Thoracic aorta (tissue), 2 donors: ENCODE measurements at places on chromosomes 13 and 19. TPM values are rescaled to one million over a fixed set of nuclear protein-coding genes. Genes with fewer than 3 reads are reported as not detected.

DNA sequence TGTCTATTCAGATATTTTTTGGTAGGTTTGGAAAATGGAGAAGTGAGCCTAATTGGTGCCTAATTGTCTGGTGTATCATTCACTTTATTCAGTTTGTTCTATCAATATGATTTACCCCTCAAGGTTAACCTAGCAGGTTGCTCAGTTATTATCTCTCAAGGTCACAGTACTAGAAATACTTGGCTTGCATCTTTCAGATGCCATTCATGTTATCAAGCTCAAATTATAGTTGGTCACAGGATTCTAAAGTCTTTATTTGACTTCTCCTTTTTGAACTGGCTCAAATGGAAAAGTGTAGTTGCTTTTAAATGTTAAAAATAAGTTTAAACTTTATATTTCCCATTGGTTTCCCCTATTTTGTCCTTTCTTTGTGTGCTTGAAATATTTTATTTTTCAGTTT, 2.6 kb downstream of the KCNRG start:
- H3K27me3 ChIP-seq, result no peaks in the 10 kb centered on the region
- H3K27ac ChIP-seq, result no peak overlapping the region
- no peak for DNase-seq
- H3K36me3 ChIP-seq, result peaks cover 9% of the 10 kb centered on the region
- no peak overlapping the region for H3K4me3 ChIP-seq

DNA sequence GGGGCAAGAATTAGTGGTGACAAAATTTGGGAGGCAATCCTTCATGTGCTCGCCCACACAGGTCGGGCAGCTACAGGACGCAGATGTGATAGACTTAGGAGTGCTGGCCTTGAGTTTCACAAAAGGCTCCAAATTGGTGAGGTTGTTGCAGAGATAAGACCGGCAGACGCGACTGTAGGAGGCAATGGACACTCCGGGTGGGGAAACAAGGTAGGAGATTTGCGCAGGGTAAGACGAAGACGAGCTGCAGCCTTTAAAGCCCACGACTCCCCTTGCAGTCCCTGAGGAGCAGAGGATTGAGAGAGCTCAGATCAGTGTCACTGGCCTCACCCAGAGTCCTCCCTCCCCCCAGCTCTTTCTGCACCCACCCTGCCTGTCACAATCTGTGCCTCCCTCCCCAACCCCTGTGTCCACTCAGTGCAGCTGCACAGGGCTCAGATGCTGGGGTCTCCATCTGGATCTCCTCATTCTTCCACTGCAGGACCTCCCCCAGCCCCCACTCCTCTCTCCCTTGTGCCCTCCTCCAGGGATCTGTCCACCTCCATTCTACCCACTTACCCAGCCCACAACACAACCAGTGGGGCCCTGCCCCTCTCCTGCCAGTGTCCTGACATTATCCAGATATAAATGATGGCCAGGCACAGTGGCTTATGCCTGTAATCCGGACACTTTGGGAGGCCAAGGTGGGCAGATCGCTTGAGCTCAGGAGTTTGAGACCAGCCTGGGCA, 6.3 kb downstream of the LYPD4 start:
- H3K27ac ChIP-seq, result no peak overlapping the region
- no peaks in the 10 kb centered on the region for H3K27me3 ChIP-seq
- no peaks in the 10 kb centered on the region for H3K36me3 ChIP-seq
- no peak for DNase-seq
- H3K4me3 ChIP-seq, result no peak overlapping the region

DNA sequence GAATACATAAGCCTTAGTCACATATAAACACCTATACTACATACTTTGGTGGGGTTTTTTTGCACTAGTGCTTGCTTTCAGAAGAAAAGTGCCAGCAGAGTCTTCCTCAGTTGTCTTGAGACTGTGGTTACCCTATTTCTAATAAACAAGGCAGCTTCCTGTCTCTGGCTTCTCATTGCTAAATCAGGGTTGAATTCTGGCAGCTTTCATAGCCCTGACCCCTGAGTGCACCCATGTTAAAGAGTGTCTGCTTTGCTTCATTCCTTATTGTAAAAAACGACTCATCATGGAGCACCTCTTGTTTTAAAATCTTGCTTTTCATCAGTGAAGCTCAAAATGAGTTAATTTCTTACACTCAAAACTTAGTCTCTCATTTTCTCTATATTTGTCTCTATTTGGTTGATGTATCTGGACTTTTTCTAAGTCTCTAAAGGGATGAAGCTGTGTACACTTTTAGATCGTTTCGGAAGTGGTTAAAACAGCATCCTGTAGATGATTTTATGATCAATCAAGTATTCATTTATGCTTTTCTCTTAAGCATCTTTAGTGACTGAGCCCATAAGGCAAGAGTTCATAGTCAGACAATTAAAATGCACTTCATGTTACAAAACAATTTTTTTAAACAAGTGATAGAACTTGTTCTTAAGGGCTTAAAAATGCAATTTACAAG, 72.1 kb downstream of the KLF12 start:
- no peaks in the 10 kb centered on the region for H3K36me3 ChIP-seq
- no peaks in the 10 kb centered on the region for H3K27me3 ChIP-seq
- DNase-seq, result no peak
- peak overlapping the region; percentile 75 for H3K27ac ChIP-seq

GSX1 gene
- total RNA-seq, result not detected

- no peaks in the 10 kb centered on the region for H3K27me3 ChIP-seq
- H3K4me1 ChIP-seq, result no peaks in the 10 kb centered on the region
- H3K27ac ChIP-seq, result no peak overlapping the region
- DNase-seq, result no peak
Observed at GRCh38 chr13:102729560-102730270, 34.9 kb upstream of the METTL21C start.

GAPDHS gene
- total RNA-seq, result not detected

GRCh38 chr19:44003461-44004009, 778 bp downstream of the ZNF230 start:
- DNase-seq, result no peak
- no peak overlapping the region for H3K27ac ChIP-seq
- H3K36me3 ChIP-seq, result peaks cover 19% of the 10 kb centered on the region
- H3K27me3 ChIP-seq, result no peaks in the 10 kb centered on the region
- peak overlapping the region; percentile 84 for H3K4me3 ChIP-seq

GRCh38 chr13:99974939-99975561, 3.5 kb upstream of the ZIC5 start:
- no peaks in the 10 kb centered on the region for H3K36me3 ChIP-seq
- no peak overlapping the region for H3K27ac ChIP-seq
- peaks cover 74% of the 10 kb centered on the region for H3K27me3 ChIP-seq
- no peak for DNase-seq
- no peak overlapping the region for H3K4me3 ChIP-seq

- DNase-seq, result no peak
- peaks cover 4% of the 10 kb centered on the region for H3K4me1 ChIP-seq
- H3K27ac ChIP-seq, result no peak overlapping the region
- no peaks in the 10 kb centered on the region for H3K36me3 ChIP-seq
- H3K27me3 ChIP-seq, result no peaks in the 10 kb centered on the region
Observed at GRCh38 chr13:75224053-75224742, 257.8 kb downstream of the TBC1D4 start.

- no peaks in the 10 kb centered on the region for H3K4me1 ChIP-seq
- H3K27me3 ChIP-seq, result no peaks in the 10 kb centered on the region
- DNase-seq, result no peak
- no peak overlapping the region for H3K27ac ChIP-seq
Observed at GRCh38 chr19:3544742-3545668, 6.0 kb downstream of the TEKTIP1 start.

DNA sequence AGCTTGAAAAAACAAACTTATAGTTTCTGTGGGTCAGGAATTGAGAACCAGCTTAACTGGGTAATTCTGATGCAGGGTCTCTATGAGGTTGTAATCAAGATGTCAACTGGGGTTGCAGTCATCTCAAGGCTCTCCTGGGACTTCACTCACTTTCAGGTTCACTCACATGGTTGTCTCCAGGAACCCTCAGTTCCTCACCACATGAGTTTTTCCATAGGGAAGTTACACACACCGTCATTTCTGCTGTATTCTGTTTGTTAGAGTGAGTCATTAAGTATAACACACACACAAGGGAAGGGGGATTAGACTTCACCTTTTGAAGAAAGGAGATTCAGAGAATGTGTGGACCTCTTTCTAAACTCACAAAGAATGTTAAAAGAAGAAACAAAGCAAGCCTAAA, 34.9 kb upstream of the MLNR start:
- H3K36me3 ChIP-seq, result peaks cover 15% of the 10 kb centered on the region
- no peak overlapping the region for H3K27ac ChIP-seq
- no peak overlapping the region for H3K4me3 ChIP-seq
- no peaks in the 10 kb centered on the region for H3K4me1 ChIP-seq

KLK7 gene
- total RNA-seq, result not detected

PCSK4 gene
- 0.56 TPM for total RNA-seq

DNA sequence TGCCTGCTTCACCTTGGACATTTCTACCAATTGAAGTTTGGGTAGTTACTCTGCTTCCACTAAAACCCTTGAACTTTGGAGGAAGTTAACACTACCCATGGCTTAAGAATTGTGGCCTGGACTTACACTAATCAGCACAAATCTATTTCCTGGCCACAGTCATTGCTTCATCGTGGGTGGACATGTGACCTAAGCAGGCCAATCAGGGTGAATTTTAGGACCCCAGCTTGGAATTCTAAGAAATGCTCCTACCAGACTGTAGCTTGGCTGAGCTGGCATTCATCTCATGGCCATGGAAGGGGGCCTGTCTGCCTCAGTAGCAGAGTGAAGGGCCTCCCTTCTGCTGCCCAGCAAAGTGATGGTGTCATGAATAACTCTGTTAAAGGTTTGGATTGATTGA, 58.3 kb upstream of the SLC15A1 start:
- H3K27ac ChIP-seq, result no peak overlapping the region
- H3K36me3 ChIP-seq, result no peaks in the 10 kb centered on the region
- no peaks in the 10 kb centered on the region for H3K4me1 ChIP-seq
- no peak overlapping the region for H3K4me3 ChIP-seq
- H3K27me3 ChIP-seq, result no peaks in the 10 kb centered on the region

ZFP82 gene
- total RNA-seq, result 4.2 TPM

DNA sequence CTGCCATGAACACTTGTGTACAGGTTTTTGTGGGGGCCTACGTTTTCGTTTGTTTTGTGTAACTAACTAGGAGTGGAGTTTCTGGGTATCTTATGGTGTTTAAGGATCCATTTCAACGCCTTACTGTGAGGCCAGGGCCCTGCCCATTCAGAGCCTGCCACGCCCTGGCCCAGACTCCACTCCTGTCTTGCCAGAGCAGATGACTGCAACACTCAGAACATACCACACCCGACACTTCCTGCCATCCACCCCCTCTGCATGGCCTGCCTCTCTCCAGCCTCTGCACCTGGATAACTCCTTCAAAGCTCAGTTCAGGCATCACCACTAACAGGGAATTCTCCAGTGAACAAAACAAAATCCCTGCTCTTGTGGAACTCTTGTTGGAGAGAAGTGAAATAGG, 43.2 kb downstream of the RGCC start:
- no peak overlapping the region for H3K4me3 ChIP-seq
- no peak for DNase-seq
- H3K36me3 ChIP-seq, result no peaks in the 10 kb centered on the region
- H3K4me1 ChIP-seq, result peaks cover 11% of the 10 kb centered on the region
- H3K27me3 ChIP-seq, result no peaks in the 10 kb centered on the region
- no peak overlapping the region for H3K27ac ChIP-seq

DNA sequence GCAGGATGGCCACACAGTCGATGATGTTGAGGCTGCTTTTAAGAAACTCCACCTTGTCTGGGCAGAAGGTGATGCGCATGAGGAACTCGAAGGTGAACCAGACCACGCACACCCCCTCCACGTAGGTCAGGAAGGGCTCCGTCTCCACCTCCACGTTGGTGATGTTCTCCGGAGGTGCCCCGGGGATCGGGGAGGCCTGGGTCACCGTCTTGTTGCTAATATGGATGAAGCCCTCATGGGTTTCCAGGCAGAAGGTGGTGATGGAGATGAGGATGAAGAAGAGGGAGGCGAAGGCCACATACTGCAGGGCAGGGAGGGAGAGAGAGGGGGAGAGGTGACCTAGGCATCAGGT, 5.4 kb downstream of the KCNC3 start:
- no peaks in the 10 kb centered on the region for H3K36me3 ChIP-seq
- no peak overlapping the region for H3K27ac ChIP-seq
- DNase-seq, result no peak
- H3K4me3 ChIP-seq, result no peak overlapping the region
- H3K27me3 ChIP-seq, result peaks cover 6% of the 10 kb centered on the region

DNA sequence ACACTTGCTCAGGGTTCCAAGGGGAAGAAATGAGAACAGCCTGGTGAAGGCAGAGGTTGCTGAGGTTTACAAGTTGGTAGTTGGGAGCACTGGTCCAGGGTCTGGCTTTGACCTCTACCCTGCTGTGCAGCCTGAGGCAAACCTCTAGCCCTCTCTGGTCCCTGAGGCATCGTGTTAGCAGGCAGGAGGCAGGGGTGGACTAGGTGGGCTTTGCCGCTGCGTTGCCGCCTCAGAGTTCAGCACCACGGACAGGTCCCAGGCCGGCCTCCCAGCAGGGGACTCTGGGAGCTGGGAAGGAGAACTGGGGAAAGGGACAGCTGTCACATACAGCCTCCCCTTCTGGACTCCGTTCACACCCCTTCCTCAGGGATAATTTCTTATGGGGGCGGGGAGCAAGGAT, 3.1 kb downstream of the NCAN start:
- H3K27me3 ChIP-seq, result peaks cover 5% of the 10 kb centered on the region
- H3K4me1 ChIP-seq, result no peaks in the 10 kb centered on the region
- DNase-seq, result no peak

DNA sequence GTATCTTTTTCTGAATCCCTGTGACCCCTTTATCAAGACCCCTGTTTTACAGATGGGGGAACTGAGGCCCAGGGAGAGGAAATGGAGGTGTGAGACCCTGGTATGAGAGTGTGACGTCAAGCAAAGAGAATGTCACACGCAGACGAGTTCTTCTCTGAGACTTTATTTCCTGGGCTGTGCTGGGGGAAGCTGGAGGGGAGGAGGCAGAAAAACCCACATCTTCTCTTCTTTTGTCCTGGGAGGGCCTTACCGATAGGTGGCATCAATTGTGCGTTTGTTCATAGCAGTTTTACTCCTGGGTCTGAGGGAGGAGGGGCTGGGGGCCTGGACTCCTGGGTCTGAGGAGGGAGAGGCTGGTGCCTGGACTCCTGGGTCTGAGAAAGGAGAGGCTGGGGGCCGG, 4.9 kb upstream of the KLK15 start:
- no peaks in the 10 kb centered on the region for H3K36me3 ChIP-seq
- no peak overlapping the region for H3K4me3 ChIP-seq
- H3K27me3 ChIP-seq, result no peaks in the 10 kb centered on the region
- peaks cover 6% of the 10 kb centered on the region for H3K4me1 ChIP-seq

CGB8 gene
- not detected for total RNA-seq

- H3K4me3 ChIP-seq, result no peak overlapping the region
- H3K36me3 ChIP-seq, result no peaks in the 10 kb centered on the region
- no peak for DNase-seq
- no peaks in the 10 kb centered on the region for H3K27me3 ChIP-seq
- no peak overlapping the region for H3K27ac ChIP-seq
- no peaks in the 10 kb centered on the region for H3K4me1 ChIP-seq
Observed at GRCh38 chr13:95245071-95245470, 56.2 kb downstream of the ABCC4 start.

GRCh38 chr13:73715114-73715910, 418.9 kb downstream of the KLF12 start:
- H3K4me1 ChIP-seq, result peaks cover 5% of the 10 kb centered on the region
- no peaks in the 10 kb centered on the region for H3K27me3 ChIP-seq
- DNase-seq, result no peak
- peaks cover 4% of the 10 kb centered on the region for H3K36me3 ChIP-seq
- no peak overlapping the region for H3K27ac ChIP-seq
